ENCODE measurements at places on chromosomes 6 and 20. TPM values are rescaled to one million over a fixed set of nuclear protein-coding genes. Genes with fewer than 3 reads are reported as not detected.

The ARMH2 gene
- not detected for total RNA-seq

The CAPN11 gene
- total RNA-seq: not detected

The MRPS26 gene
- 90.7 TPM for total RNA-seq

DNA sequence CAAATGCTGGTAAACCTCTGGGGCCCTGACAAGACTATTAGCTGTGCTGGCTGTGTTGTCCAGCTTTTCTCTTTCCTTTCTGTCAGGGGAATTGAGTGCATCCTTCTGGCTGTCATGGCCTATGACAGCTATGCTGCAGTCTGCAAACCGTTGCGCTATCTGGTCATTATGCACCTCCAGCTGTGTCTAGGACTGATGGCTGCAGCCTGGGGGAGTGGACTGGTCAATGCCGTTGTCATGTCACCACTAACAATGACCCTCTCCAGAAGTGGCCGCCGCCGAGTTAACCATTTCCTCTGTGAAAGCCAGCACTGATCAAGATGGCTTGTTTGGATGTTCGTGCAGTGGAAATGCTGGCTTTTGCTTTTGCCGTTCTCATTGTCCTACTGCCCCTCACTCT is 20.3 kb downstream of the OR2B6 start:
- H3K36me3 ChIP-seq: no peaks in the 10 kb centered on the region
- DNase-seq: peak; percentile 89
- H3K27me3 ChIP-seq: no peaks in the 10 kb centered on the region

- H3K27me3 ChIP-seq: no peaks in the 10 kb centered on the region
- no peak for DNase-seq
- no peaks in the 10 kb centered on the region for H3K36me3 ChIP-seq
- H3K4me3 ChIP-seq: no peak overlapping the region
Measured at GRCh38 chr20:56711018-56711417, 81.9 kb downstream of the TFAP2C start.

GRCh38 chr6:8086755-8087306 is 15.5 kb downstream of the EEF1E1 start:
- H3K4me3 ChIP-seq: no peak overlapping the region
- H3K4me1 ChIP-seq: peaks cover 27% of the 10 kb centered on the region
- no peak overlapping the region for H3K27ac ChIP-seq
- no peak for DNase-seq
- peaks cover 56% of the 10 kb centered on the region for H3K36me3 ChIP-seq

The LY6G6C gene
- not detected for total RNA-seq

The TNF gene
- total RNA-seq: 0.17 TPM

DNA sequence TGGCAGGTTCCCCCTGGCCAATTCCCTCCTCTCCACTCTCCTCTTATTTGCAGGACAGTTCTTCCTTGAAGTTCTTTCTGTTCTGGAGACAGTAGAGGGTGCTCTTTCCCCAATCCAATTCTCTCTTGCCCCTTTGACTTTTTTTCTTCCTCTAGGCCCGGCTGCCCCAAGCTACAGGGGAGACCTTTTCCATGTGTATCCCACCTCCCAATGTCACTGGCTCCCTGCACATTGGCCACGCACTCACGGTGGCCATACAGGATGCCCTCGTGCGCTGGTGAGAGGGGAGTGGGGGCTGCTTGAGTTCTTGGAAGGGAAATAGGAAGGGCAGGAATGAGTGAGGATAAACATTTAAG is 1.5 kb downstream of the VARS2 start:
- peak overlapping the region; percentile 85 for H3K27ac ChIP-seq
- H3K4me1 ChIP-seq: peaks cover 30% of the 10 kb centered on the region
- no peaks in the 10 kb centered on the region for H3K27me3 ChIP-seq
- no peak for DNase-seq
- no peak overlapping the region for H3K4me3 ChIP-seq

The SLC44A4 gene
- total RNA-seq: not detected

DNA sequence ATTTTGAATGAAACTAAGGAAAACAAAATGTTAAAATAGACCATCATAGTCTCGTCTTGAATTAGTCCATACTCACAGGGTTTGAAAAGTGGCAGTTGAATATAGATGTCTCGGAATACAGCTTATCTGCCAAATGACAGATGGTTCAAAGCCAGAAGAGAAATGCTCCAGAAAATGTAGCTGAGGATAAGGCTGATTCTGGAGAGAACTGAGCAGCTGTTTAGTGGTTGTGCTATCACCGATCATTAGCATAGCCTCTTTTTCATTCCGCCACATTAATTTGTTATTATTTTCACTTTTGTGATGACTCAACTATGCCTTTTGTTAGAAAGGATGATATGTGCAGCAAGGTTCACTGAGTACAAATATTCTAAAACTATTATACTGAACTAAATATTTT is 390.2 kb upstream of the MAN1A1 start:
- H3K4me1 ChIP-seq: peaks cover 18% of the 10 kb centered on the region
- no peak overlapping the region for H3K4me3 ChIP-seq
- H3K27me3 ChIP-seq: no peaks in the 10 kb centered on the region
- H3K36me3 ChIP-seq: no peaks in the 10 kb centered on the region
- no peak for DNase-seq

- H3K27ac ChIP-seq: no peak overlapping the region
- H3K4me1 ChIP-seq: no peaks in the 10 kb centered on the region
- H3K27me3 ChIP-seq: no peaks in the 10 kb centered on the region
Measured at GRCh38 chr20:39899881-39900280, 789.2 kb downstream of the MAFB start.

DNA sequence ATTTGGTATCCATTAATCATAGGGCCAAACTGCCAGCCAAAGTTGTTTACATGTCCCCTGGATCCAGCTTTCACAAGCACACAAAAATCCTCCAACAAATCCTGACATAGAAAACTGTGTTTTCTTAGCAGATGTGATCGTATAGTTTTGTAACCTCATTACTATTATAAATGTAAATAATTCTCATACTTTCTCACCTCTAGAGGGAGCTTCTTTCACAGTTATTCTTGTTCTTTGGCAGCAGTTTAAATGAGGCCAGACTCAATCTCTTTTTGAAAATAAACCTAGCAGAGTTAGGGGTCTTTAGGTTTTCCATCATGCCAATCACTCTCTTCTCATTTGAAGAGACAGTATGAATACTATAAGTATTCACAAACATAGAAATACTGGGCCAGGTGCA is 17.0 kb upstream of the ZNF318 start:
- H3K36me3 ChIP-seq: no peaks in the 10 kb centered on the region
- no peaks in the 10 kb centered on the region for H3K27me3 ChIP-seq
- H3K4me1 ChIP-seq: no peaks in the 10 kb centered on the region
- no peak overlapping the region for H3K27ac ChIP-seq
- no peak for DNase-seq

DNA sequence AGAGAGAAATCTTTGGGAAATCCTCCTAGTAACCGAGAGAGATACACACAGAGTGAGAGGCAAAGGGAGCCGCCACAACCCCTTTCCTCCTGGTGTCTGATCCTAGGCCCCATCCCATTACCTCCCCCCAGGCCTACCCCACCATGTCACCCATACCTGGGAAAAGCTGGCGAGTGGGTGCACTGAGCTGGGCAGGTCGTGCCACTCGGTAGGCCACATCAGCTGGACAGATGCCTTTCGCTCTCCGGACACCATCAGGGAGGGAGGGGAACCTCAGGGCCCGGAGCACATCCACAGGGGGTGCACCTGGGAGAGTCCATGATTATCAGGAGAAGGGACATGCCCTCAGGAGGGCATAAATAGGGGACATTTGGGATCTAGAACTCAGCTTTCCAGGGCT is 3.1 kb downstream of the COL11A2 start:
- DNase-seq: no peak
- peaks cover 26% of the 10 kb centered on the region for H3K4me1 ChIP-seq
- H3K4me3 ChIP-seq: no peak overlapping the region

- DNase-seq: no peak
- no peaks in the 10 kb centered on the region for H3K27me3 ChIP-seq
- no peak overlapping the region for H3K4me3 ChIP-seq
- no peaks in the 10 kb centered on the region for H3K4me1 ChIP-seq
- H3K36me3 ChIP-seq: no peaks in the 10 kb centered on the region
- no peak overlapping the region for H3K27ac ChIP-seq
Measured at GRCh38 chr6:8556370-8557013, 121.1 kb upstream of the SLC35B3 start.

DNA sequence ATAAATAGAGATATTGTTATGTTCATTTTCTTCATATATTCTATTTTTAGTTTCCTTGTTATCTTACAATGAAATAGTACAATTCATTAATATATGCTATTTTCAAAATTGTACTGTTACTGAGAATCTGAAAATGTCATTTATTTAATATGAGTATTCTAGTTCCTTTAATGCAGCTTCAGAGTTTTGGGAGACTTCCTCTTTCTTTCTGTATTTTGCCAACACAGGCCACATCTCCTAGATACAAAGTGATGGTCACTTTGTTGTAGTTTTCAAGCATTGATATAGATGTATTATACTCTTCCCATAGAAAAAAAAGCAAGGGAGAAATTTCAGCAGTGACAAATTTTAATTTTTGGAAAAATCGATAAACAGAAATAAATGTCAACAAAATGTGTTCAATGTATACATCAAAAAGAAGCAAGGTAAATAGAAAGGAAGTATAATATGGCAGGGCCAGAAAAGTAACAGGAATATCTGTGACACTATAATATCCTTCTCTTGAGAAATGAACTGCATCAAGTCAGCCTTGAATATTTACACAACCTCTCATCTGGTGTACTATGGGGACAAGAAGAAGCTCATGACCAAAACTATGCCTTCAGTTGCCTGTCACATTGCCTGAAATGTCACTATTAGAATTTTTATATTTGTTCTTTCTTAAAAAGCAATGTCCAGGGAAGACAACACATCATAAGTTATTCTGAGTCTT is 396.0 kb downstream of the TBC1D32 start:
- H3K4me3 ChIP-seq: no peak overlapping the region
- H3K27me3 ChIP-seq: no peaks in the 10 kb centered on the region
- no peak for DNase-seq
- H3K36me3 ChIP-seq: no peaks in the 10 kb centered on the region

- no peak overlapping the region for H3K4me3 ChIP-seq
- no peak for DNase-seq
- H3K27ac ChIP-seq: no peak overlapping the region
- no peaks in the 10 kb centered on the region for H3K36me3 ChIP-seq
- no peaks in the 10 kb centered on the region for H3K4me1 ChIP-seq
- H3K27me3 ChIP-seq: no peaks in the 10 kb centered on the region
Measured at GRCh38 chr6:96657344-96657743, 94.4 kb downstream of the FHL5 start.

- no peak overlapping the region for H3K4me3 ChIP-seq
- H3K27ac ChIP-seq: no peak overlapping the region
- peaks cover 32% of the 10 kb centered on the region for H3K27me3 ChIP-seq
- peaks cover 52% of the 10 kb centered on the region for H3K4me1 ChIP-seq
- no peak for DNase-seq
Measured at GRCh38 chr6:32097364-32097763, 11.8 kb downstream of the TNXB start.

DNA sequence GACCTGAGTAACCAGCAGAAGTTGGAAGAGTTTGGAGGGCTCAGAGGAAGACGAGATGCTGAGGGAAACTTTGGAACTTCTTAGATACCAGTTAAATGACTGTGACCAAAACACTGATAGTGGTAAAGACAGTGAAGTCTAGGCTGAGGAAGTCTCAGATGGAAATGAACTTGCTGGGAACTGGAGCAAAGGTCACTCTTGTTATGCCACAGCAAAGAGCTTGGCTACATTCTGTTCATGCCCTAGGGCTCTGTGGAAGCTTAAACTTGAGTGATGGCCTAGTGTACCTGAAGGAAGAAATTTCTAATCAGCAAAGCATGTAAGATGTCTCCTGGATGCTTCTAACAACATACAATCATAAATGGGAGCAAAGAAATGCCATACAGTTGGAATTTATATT is 24.7 kb downstream of the WDR27 start:
- H3K36me3 ChIP-seq: peaks cover 11% of the 10 kb centered on the region
- no peaks in the 10 kb centered on the region for H3K27me3 ChIP-seq
- H3K4me3 ChIP-seq: no peak overlapping the region
- DNase-seq: no peak
- no peak overlapping the region for H3K27ac ChIP-seq

GRCh38 chr20:50690650-50691572 is at the start of gene RIPOR3:
Gene RIPOR3 (minus strand): TSS chr20:50691542. CDS start chr20:50691128, 414 bp downstream.
- no peaks in the 10 kb centered on the region for H3K36me3 ChIP-seq
- H3K4me3 ChIP-seq: peak within 1 kb of the TSS; percentile 52
- DNase-seq: no peak

GRCh38 chr6:26366504-26366903 is 1.5 kb downstream of the BTN3A2 start:
- H3K27ac ChIP-seq: no peak overlapping the region
- H3K36me3 ChIP-seq: peaks cover 5% of the 10 kb centered on the region
- DNase-seq: no peak
- H3K4me3 ChIP-seq: no peak overlapping the region

The TGM3 gene
- not detected for total RNA-seq

DNA sequence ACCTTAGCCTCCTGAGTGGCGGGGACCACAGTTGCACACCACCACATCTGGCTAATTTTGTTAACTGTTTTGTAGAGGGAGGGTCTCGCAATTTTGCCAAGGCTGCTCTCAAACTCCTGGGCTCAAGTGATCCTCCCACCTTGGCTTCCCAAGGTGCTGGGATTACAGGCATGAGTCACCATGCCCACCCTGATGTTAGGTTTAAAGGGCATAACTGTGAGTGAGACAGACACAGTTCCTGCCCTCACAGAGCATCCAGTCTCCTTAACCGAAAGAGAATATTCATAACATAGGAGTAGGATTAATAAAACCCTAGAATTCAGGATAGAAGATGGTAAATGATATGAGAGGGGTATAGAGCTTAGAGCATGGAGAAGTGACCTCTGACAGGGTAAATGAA is 3.1 kb upstream of the SPATA2 start:
- H3K27me3 ChIP-seq: no peaks in the 10 kb centered on the region
- H3K4me3 ChIP-seq: no peak overlapping the region
- H3K27ac ChIP-seq: no peak overlapping the region
- DNase-seq: no peak
- H3K36me3 ChIP-seq: no peaks in the 10 kb centered on the region

DNA sequence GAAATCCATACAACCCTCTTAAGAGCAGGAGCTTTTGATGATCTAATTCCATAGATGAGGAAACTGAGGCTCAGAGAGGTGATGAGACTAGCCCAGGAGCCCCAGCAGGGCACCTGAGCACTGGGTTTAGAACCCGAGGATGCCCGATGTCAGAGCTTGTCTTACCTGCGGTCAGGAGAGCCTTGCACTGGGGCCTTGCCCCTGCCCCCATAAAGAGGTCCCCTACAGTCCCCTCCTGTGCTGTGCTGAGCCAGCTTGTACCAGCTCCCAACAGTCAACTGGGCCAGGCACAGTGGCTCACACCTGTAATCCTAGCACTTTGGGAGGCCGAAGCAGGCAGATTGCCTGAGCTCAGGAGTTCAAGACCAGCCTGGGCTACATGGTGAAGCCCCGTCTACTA is 58.6 kb downstream of the RIPOR3 start:
- no peaks in the 10 kb centered on the region for H3K36me3 ChIP-seq
- H3K4me1 ChIP-seq: peaks cover 25% of the 10 kb centered on the region
- H3K27ac ChIP-seq: no peak overlapping the region
- H3K4me3 ChIP-seq: no peak overlapping the region

The RAET1G gene
- total RNA-seq: not detected

The RNF182 gene
- total RNA-seq: 0.50 TPM

GRCh38 chr6:3635482-3635881 is 116.0 kb downstream of the PXDC1 start:
- H3K4me3 ChIP-seq: no peak overlapping the region
- no peak for DNase-seq
- no peak overlapping the region for H3K27ac ChIP-seq
- no peaks in the 10 kb centered on the region for H3K27me3 ChIP-seq
- no peaks in the 10 kb centered on the region for H3K36me3 ChIP-seq

Measured in esophagus muscularis mucosa (tissue), 4 donors.